ENCODE measurements at places on chromosomes 1 and 21.

GRCh38 chr21:44815852-44816628 lies 1.8 kb downstream of the SUMO3 start:
- no peak for DNase-seq

DNA sequence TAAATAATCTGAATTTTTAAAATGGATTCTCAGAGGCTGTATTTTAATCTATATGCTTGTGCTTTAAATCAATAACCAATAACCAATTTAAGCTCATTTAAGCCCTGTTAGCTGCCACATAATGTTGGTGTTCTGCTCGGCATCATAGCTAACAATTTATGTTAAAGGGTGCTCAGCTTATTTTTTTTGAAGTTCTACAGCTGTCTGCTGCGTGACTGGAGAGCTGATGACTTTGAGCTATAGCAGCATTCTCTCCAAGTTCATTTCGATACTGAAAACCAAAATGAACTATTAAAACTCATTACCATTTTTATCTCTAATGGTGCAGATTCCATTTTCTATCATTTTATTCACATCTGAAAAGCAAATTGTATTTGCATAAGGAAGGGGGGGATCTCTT lies 357.8 kb downstream of the AJAP1 start:
- DNase-seq = no peak

DNA sequence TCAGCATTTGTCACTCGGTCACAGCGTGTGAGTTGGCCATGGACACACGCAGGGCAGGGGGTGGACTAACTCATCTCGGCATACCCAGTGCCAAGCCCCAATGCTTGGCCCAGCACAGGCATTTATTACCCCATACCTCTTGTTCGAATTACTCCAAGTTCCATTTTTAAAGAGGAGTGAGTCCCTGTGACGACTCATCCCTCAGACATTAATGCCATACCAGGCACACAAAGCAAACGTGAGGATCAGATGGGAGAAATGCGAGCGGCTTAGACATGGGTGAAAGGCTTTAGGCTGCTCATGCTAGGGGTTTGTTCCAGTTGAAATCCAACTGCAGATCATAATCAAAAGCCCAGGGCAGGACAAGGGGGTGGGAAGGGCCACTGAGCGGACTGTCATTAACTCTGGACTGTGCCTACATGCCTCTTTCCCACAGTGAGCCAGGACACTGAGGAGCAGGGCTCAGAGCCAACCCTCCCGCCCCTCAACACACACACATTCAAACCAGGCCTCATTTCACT lies 118.5 kb upstream of the NGF start:
- no peak for DNase-seq

DNA sequence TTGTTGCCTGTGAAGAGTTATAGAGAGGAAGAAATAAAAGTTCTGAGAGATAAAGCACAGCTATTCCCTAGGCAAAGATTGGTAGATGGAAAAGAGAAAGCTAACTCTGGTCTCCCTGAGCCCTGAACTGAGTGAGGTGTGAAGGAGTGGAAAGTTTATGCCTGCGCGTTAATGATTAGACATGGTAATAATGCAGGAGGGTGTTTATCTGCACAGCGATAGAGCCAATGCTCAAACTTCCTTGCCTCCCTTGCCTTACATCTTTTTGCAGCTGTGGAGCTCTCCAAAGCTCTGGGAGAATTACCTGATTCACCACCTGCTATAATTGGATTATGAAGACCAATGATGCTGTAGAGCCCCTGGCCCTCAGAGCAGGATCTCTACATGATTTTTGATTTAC lies 32.8 kb upstream of the CHRM3 start:
- DNase-seq = no peak

DNA sequence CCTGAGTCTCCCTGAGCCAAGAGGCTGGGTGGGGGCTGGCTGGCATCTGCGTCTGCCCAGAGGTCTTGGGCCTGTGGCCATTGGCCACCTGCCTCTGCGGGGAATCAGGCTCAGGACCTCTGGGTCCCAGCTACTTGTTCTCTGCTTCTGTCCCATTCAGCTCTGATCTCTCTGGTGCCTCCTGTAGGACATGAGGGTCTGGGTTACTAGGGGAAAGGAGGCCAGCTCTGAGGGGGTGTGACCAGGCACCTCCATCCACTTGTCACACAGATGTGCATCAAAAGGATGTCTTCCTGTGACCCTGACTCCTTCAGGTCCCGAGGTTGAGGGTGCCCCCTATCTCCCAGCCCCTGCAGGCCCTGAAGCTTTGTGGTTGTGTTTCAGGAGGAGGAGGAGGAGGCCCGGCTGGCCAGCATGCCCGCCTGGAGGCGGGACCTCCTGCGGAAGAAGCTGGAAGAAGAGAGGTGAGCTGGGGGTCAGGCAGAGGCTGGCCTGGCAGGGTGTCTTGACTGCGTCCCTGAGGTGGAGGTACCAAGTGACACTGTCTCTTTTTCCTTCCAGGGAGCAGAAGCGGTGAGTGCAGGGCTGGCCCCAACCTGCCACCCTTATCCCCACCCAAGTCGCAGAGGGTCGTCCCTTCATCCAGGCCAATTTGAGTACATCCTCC lies 9.0 kb downstream of the TNFRSF25 start:
- DNase-seq = no peak

GRCh38 chr1:47437447-47438164 lies at the start of gene FOXD2:
TSS of gene FOXD2 (plus strand) at chr1:47438044. CDS start at chr1:47438136, 92 bp downstream.
- DNase-seq = peak; percentile 95

GRCh38 chr1:61887931-61888564 lies 145.8 kb downstream of the PATJ start:
- DNase-seq = no peak

DNA sequence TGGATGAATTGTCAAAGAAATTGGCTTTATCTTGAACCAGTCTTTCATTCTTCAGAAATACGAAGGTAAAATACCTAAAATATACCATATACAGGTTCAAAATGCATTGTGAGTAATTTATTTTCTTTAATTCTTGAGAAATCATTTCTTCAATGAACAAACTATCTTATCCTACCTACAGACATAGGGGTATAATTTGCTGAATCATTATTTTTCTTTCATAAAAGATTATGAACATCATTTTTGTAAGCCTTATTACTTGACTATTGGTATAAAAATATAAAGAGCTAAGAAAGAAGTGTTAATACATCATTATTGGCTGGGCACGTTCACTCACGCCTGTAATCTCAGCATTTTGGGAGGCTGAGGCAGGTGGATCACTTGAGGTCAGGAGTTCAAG lies 167.7 kb downstream of the DNAH14 start:
- no peak for DNase-seq

DNA sequence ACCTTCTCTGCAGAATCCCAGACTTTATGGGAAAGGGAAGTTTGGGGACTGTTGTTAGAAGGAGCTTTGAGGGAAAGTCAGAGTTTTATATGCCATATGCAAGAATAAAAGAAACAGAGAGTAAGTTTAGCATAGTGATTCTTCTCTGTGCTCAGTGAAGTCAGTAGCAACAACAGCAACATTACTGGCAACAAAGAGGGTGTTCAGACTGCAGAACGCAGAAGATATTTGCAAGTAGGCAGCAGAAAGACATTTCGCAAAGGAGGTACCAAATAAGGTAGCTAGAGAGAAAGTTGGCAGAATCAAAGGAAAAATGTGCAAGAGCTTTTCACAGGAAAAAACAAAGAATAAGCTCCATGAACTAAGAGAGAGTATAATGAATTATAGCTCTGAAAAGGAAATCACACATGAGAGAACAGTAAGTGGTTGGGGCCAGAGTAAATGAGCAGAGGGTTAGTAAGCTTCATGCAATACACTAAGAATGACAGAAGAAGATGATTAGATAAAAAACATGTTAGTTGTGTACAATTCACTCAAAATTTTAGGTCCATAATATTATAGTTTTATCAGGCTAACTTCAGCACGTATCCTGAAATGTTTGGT lies 98.1 kb downstream of the NEGR1 start:
- no peak for DNase-seq

DNA sequence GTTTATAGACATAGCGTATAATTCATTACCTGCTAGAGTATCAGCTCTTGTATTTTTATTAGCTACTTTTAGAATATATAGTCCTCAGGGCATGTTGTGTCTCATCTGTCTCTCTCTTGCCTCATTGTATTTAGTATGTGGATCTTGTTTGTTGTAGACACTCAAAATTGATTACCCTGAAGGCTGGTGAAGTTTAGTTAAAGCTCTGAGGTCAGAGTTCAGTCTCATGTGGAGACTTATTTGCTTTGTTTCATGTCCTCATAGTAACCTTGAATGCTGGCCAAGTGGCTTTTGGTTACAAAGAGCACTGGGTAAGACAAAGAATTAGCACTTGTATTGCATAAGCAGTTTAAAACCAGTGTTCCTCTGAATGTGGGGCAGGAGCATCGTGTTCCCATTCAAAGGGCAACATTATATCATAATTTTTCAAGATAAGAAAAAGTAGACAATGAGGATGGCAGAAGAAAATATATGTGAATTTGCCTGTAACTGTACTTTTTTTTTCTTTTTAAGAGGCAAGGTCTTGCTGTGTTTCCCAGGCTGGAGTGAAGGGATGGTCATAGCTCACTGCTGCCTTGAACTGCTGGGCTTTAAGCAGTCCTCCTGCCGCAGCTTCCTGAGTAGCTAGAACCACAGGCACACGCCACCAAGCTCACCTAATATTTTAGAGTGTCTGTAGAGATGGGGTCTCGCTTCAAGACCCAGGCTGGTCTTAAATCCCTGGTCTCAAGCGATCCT lies 17.4 kb downstream of the CNST start:
- peak; percentile 55 for DNase-seq

DNA sequence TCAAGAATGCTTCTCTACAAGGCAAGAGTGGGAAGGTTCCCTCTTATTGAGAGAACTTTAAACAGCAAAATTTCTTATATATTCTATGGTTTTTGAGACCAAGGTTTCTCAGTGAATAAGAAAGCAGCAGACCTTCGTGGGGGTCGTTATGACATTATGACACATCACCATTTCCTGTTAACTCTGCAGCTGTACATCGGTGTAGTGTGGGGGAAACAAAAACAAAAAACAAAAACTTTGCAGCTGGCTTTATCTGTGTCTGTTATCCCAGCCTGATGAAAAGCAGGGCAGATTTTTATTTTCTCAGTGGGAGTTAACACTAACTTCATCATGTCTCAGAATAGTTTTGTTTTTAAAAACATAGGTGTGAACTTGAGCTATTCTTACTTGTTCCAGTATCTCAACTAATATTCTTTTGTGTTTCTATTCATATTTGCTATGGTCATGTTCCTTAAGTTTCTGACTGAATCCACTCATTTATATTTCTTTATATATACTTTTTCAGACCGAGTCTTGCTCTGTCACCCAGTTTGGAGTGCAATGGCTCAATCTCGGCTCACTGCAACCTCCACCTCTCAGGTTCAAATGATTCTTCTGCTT lies 2.1 kb downstream of the SDE2 start:
- peak; percentile 38 for DNase-seq

Data from hematopoietic multipotent progenitor cell treated with erythropoietin and hydrocortisone succinate and interleukin-3 and kit ligand, for 4 days (in vitro differentiated cells).